ENCODE measurements at places on chromosomes 1 and 21. TPM values are rescaled to one million over a fixed set of nuclear protein-coding genes. Genes with fewer than 3 reads are reported as not detected.

DNA sequence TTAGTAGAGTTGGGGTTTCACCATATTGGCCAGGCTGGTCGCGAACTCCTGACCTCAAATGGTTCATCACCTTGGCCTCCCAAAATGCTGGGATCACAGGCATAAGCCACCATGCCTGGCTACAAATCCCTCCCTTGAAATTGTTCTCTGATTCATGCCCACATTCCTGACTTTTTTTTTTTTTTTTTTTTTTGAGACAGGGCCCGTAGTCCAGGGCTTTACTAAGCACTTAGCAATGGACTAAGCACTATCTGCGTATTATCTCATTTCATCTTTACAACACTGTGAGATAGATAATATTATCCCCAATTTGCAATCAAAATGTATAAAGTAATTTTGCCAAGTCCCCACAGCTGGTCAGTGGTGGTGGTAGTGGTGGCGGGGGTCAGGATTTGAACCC is 58.9 kb downstream of the VWA5B1 start:
- no peak for DNase-seq

DNA sequence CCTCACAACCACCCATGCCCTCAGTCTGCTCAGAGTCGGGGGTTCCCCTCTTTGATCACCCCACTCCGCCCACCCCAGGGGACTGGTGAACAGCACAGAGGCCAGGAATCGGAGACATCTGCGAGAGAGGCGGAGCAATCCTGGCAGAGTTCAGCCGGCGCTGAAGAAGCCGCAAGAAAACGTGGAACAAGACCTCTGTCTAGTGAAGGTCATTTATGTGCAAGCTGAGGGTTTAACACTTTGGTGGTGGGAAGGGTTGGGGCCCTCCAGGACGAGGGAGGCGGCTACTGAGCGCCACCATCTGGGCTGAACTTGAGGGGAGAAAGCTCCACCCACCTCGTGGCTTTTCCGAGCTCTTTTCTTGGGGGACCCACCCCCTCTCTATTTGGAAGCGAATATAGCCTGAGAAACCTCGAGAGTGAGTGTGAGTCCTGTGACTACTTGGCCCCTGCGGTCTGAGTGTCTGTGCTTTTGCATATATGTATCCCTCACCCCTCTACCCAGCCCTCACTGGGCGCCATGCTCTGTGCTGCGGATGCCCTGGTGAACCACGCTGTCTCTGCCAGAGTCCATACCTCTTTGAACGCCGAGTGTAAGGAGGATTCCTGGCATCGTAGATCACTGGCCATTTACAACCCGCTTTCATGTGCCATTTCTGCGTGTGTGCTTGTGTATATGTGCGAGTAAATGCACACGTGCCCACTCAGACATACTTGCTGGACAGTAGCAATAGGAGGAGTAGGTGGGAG is 1.2 kb upstream of the EPHA10 start:
- DNase-seq: no peak

GRCh38 chr1:16119926-16120325 is 35.9 kb downstream of the EPHA2 start:
- DNase-seq: no peak

Gene SLAMF9
- not detected for total RNA-seq

DNA sequence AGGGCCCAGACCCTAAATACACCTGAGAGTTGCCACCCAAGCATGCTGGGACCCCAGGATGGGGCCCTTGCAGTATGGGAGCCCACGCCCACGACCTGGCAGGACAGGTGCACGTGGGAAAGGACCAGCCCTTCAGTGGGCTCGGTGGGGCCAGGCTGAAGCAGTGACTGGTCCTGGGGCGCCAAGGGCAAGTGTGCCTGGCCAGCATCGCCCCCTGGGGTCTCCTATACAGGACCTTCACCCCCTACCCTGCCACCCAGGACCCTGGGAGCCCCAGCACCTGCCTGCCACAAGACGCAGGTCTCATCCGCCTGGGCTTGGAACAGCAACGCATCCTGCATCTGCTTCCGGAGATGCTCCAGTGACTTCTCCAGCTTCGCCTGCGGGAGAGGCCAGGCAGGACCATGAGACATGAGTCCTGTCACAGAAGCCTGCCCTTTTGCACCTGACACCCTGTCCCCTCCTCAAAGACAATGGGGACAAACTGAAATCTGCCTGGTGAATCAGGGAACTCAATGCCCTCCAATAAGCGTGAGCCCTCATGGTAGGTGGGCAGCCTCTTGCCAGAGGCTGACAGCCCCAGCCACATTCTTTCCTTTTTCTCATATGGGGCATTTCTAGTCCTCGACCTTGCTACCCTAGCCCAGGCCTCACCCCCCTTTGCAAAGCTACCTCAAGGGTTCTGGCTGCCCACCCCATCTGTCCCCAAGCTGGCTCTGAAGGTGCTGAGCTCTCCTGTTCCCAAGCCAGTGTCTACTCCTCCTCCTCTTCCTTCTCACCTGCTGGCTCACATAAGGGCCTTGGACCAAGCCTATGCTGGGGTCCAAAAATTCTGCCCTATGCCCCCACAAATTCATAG is 4.6 kb downstream of the TRIM11 start:
- no peak for DNase-seq
